ENCODE measurements at places on chromosomes 2 and 18.

DNA sequence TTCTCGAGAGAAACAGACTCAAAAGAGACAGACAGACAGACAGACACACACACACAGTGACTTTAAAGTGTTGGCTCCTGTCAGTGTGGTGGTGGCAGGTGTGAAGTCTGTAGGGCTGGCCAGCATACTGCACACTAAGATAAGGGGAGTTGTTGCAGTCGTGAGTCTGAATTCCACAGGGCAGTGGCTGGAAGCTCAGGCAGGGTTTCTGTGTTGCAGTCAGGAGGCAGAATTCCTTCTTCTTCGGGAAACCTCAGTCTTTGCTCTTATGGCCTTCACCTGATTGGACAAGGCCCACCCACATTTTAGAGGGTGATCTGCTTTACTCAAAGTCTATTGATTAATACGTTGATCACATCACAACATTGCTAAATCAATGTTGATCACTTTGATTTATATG, 478.4 kb upstream of the HS6ST1 start:
- DNase-seq, result no peak

GRCh38 chr2:233210843-233211547, 40.5 kb upstream of the ATG16L1 start:
- DNase-seq, result peak; percentile 98

- DNase-seq, result peak; percentile 72
Measured at GRCh38 chr2:31523871-31524492, 56.8 kb downstream of the SRD5A2 start.

GRCh38 chr2:120989512-120990441, 254.1 kb downstream of the GLI2 start:
- DNase-seq, result peak; percentile 86

DNA sequence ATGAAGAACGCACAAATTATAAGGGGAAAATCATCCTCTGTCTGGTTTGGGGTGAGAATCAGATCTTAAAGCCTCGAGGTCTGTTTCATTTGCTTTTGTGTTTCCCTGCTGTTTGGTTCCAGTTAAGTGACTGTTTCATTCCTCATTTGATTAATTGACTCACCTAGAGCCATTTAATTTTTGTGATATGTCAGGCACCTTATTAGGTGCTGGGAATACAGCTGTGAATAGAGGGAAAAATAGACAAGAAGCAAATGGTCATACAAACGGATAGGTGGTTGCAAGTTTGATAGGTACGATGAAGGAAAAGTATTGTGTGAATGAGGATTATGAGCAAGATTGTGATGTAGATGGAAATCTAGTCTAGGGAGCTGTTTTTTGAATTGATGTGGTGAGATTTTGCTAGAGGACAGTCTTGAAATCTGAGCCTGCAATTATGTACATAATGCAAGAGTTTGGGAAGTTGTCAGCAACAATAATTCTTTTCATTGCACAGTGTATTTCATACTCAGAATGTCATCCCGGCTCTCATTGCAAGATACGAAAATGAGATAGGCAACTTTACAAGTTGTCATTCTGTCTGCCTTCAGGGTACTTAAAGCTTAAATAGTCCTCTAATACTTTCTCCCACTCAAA, 2.2 kb downstream of the ACSL3 start:
- no peak for DNase-seq

- DNase-seq, result peak; percentile 95
Measured at GRCh38 chr2:27123302-27124150, at the start of gene ABHD1. ABHD1 (plus strand) TSS chr2:27123815; CDS start chr2:27123949, 134 bp downstream.

- DNase-seq, result no peak
Measured at GRCh38 chr2:159720676-159721075, 8.4 kb downstream of the MARCHF7 start.

DNA sequence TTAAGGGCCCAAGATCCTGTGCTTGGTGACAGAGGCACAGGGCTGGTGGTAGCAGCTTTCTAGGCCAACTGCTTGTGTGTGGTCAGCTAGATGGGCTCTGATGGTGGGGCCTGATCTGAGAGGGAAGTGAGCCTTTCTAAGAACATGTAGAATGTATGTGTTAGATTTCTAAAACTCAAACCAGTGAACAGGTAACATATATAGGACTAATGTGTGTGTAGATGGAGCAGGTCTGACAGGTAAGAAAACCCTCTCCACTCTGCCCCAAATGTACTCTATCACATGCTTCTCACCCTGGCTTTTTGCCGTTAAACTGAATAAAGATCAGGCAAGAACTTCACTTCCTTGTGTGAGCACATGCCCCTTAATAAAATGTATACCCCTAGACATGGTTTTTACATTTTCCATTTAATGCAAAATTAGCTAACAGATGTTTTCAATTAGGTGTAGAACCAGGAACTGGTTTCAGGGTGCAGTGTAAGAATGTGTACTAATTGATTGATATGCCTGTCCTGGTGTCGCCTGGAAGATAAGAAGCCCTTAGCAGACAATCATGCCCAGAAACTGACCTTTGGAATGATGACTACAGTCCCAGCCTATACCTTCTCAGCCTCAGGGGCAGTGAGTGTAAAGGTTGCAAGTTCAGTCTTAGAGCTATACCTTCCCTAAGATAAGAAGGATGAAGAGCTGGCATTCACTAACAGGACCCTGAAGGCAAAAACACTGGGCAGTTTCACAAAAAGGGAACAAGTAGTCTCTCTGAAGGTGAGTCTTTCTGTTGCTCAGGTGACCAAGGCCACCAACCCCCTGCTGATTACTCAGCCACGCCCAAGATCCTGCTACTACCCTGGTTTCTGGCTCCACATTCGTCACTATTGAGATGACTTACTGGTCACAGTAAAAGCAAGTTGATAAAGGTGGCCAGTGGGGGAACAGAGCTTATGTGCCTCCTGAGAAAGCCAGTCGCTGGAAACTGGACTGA, 71.2 kb downstream of the SPATS2L start:
- no peak for DNase-seq

DNA sequence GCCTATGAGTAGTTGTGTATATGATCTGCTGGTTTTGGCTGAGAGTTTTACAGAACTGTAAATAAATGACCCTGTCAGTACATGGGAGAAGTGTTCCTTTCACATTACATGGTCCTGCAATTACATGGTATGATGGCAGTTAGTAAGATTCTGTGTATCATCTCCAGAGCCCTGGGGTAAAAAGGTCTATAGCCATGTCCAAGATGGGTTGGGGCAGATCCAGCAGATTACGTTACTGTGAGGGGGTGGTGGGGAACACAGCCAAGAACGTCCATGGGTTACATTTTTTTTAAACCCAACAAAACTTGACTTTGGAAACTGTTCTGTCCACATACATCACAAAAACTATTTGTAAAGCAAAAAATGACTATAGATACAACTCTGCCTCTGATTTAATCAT, 64.2 kb upstream of the LMAN1 start:
- DNase-seq, result no peak

GRCh38 chr2:200125444-200126284, 170.3 kb downstream of the MAIP1 start:
- no peak for DNase-seq

GRCh38 chr18:67589325-67589724, 72.8 kb upstream of the DSEL start:
- no peak for DNase-seq

DNA sequence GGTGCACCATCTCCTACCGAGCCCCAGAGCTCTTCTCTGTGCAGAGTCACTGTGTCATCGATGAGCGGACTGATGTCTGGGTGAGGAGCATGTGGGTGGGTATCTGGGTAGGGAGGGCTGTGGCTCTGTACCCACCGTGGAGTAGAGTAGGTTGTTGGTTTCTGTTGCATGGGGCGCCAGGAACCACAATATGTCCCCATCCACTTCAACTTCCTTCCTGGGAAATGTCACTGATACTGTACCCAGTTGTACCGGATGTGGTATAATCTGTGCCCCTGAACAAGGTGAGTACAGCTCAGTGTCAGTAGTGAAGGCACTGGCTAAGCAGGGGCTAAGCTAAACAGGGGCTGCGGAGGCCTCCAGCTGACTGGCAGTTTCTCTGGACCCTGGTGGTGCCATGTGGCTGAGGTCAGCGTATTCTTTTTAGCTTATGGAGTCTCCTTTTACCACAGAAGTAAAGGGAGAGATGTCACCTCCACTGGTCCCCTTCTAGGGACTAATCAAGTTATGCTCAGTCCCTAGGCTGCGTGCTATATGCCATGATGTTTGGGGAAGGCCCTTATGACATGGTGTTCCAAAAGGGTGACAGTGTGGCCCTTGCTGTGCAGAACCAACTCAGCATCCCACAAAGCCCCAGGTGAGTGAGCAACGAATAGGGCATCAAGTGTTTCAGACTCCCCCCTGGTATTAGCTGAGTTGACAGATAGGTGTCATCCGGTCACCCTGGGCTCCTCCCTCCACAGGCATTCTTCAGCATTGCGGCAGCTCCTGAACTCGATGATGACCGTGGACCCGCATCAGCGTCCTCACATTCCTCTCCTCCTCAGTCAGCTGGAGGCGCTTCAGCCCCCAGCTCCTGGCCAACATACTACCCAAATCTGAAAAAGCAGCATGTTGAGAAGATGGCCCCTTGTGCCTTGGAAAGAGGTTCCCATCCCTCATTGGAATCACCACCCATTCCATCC, 2.7 kb downstream of the STK16 start:
- peak; percentile 62 for DNase-seq

- DNase-seq, result no peak
Measured at GRCh38 chr2:61633250-61633649, 95.1 kb upstream of the XPO1 start.

GRCh38 chr2:127453392-127454171, 35.4 kb downstream of the PROC start:
- DNase-seq, result no peak

Data from osteoblast (primary cell).